Right lobe of liver (tissue), 6 donors: ENCODE measurements at places on chromosomes 6 and 20.
A peak's percentile ranks its signal among the peaks of the same experiment; 100 is the strongest.

- no peak overlapping the region for H3K4me3 ChIP-seq
- no peak overlapping the region for H3K27ac ChIP-seq
- peaks cover 4% of the 10 kb centered on the region for H3K36me3 ChIP-seq
- no peaks in the 10 kb centered on the region for H3K27me3 ChIP-seq
- peaks cover 5% of the 10 kb centered on the region for H3K4me1 ChIP-seq
- DNase-seq = peak; percentile 43
Observed at GRCh38 chr20:25216199-25216945, 20.9 kb downstream of the ENTPD6 start.

DNA sequence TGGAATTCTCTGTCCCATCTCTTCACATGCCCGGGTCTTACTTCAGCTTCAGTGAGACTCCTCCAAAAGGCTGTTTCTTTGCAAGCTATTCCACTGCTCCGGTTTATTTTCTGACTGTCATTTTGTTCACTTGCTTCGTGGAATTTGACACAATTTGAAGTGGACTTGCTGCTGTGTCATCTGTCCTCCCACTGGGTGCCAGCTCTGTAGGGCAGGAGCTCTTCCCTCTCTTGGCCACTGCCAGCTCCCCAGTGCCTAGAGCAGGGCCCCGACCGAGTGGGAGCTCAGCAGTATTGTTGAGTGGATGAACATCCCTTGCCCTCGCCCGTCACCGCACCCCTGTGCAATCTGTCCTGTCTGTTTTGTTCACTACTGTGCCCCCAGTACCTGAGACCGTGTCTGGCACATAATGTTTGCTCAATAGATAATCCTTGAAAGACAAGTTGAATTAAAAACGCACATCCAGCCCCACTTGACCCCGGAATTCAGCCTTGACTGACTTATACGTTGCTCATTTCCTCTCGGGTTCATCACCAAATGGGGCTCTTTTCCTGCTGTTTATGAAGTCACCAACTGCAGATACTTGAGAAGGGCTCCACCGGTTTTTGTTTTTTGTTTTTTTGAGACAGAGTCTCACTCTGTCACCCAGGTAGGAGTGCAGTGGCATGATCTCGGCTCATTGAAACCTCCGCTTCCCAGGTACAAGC lies 170.3 kb upstream of the KCNG1 start:
- no peak for DNase-seq
- H3K4me1 ChIP-seq = no peaks in the 10 kb centered on the region
- H3K27me3 ChIP-seq = no peaks in the 10 kb centered on the region
- no peaks in the 10 kb centered on the region for H3K36me3 ChIP-seq
- H3K27ac ChIP-seq = no peak overlapping the region

DNA sequence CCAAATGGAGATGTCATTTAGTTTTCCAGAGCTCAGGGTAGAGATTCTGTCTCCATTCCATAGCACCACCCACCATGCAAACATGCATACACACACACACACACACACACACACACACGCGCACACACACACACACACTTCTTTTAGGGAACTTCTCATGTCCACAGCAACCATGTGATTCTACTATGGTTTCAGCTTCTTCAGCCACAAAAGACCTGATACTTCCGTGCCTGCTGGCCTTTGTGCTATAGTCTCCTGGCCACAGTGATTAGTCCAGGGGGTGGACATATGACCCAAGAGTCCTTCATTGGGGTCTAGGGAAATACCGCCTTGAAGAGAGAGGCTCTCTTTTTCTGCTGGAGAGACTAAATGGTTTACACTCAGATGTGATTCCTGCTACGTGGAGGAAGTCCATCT lies 53.5 kb downstream of the CARMIL1 start:
- no peak overlapping the region for H3K27ac ChIP-seq
- H3K36me3 ChIP-seq = no peaks in the 10 kb centered on the region
- no peaks in the 10 kb centered on the region for H3K27me3 ChIP-seq
- H3K4me3 ChIP-seq = no peak overlapping the region

DNA sequence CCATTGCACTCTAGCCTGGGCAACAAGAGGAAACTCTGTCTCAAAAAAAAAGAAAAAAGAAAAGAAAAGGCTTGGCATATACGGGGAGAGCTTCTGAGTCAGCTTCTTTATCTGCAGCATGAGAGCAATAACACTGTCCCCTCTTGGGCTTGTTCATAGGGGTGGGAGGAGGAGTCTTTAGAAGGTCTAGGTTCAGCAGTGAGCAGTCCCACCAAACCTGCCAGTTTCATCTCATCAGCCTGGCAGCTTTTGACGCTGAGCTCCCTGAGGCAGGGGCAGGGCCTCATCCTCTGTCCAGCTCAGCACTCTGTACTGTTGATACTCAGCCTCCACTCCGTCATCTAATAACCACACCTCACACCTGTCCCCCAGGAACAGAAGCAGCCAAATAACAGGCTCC lies 5.6 kb upstream of the C6orf132 start:
- no peak overlapping the region for H3K4me3 ChIP-seq
- H3K4me1 ChIP-seq = no peaks in the 10 kb centered on the region
- no peaks in the 10 kb centered on the region for H3K27me3 ChIP-seq

DNA sequence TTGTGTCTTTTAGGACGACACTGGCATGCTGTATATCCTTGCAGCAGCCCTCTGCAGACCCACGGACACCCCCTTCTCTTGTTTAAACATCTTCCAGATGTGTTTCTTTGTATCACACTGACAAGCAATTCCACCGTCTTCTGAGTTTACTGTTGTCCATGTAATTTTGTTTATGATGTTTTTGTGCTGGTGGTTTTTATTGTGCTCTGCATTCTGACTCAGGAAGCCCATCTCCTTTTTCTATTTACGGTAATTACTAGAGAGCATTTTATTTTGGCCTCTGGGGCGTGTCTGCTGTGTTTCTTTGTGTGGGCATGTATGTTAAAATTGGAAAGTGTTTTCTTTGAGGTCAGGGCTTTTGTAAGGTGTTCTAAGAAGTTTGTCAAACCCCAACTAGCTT lies 111.9 kb downstream of the JARID2 start:
- no peak for DNase-seq
- no peaks in the 10 kb centered on the region for H3K4me1 ChIP-seq
- no peaks in the 10 kb centered on the region for H3K36me3 ChIP-seq
- H3K27ac ChIP-seq = no peak overlapping the region

- no peaks in the 10 kb centered on the region for H3K36me3 ChIP-seq
- H3K4me3 ChIP-seq = no peak overlapping the region
- no peak for DNase-seq
- H3K27me3 ChIP-seq = no peaks in the 10 kb centered on the region
- H3K4me1 ChIP-seq = no peaks in the 10 kb centered on the region
Observed at GRCh38 chr6:12148841-12149240, 136.7 kb downstream of the HIVEP1 start.

GRCh38 chr6:52331793-52332457 lies 30.0 kb upstream of the PAQR8 start:
- H3K4me3 ChIP-seq = no peak overlapping the region
- no peak for DNase-seq
- no peak overlapping the region for H3K27ac ChIP-seq
- no peaks in the 10 kb centered on the region for H3K36me3 ChIP-seq
- H3K27me3 ChIP-seq = no peaks in the 10 kb centered on the region

- peaks cover 4% of the 10 kb centered on the region for H3K36me3 ChIP-seq
- no peak for DNase-seq
- no peak overlapping the region for H3K4me3 ChIP-seq
- H3K27ac ChIP-seq = no peak overlapping the region
- no peaks in the 10 kb centered on the region for H3K4me1 ChIP-seq
Observed at GRCh38 chr6:132461958-132462357, 51.0 kb downstream of the STX7 start.

DNA sequence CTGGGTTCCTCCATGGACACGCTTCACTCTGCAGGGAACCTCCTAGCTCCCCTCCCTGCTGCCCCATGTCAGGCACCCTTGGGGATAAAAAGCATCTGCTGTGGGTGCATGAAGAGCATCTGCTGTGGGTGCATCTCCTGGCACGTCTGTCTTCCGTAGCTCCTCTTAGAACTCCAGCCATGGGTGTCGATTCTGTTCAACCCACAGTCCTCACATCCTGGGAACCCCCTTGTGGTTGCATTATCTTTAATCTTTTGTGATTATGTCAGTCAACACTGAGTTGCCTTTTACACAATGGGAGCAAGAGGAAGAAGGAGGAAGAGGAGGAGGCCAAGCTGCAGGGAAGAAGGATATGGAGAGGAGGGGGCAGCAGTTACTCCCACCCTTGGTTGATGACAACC lies 24.1 kb upstream of the CCR6 start:
- no peak overlapping the region for H3K27ac ChIP-seq
- H3K27me3 ChIP-seq = no peaks in the 10 kb centered on the region
- H3K4me3 ChIP-seq = no peak overlapping the region
- H3K4me1 ChIP-seq = no peaks in the 10 kb centered on the region
- DNase-seq = no peak

DNA sequence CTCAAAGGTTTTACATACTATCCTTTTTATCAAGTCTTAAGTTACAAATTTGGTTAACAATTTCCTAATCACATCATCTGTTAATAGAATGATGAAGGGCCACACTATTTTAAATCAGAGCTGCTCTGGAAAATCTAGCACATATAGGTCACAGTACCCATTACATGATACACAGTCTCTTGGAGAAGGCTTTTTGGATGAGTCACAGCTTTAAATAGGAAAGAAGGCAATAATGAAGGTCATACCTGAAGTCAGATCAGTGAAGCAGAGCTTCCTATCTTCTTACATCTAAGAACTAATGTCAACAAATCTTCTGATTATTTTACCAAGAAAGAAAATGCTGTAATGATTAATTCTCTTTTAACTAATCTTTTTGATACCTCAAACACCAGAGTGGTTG lies 248.5 kb downstream of the BTBD9 start:
- H3K27ac ChIP-seq = no peak overlapping the region
- no peaks in the 10 kb centered on the region for H3K36me3 ChIP-seq
- DNase-seq = no peak
- no peak overlapping the region for H3K4me3 ChIP-seq

DNA sequence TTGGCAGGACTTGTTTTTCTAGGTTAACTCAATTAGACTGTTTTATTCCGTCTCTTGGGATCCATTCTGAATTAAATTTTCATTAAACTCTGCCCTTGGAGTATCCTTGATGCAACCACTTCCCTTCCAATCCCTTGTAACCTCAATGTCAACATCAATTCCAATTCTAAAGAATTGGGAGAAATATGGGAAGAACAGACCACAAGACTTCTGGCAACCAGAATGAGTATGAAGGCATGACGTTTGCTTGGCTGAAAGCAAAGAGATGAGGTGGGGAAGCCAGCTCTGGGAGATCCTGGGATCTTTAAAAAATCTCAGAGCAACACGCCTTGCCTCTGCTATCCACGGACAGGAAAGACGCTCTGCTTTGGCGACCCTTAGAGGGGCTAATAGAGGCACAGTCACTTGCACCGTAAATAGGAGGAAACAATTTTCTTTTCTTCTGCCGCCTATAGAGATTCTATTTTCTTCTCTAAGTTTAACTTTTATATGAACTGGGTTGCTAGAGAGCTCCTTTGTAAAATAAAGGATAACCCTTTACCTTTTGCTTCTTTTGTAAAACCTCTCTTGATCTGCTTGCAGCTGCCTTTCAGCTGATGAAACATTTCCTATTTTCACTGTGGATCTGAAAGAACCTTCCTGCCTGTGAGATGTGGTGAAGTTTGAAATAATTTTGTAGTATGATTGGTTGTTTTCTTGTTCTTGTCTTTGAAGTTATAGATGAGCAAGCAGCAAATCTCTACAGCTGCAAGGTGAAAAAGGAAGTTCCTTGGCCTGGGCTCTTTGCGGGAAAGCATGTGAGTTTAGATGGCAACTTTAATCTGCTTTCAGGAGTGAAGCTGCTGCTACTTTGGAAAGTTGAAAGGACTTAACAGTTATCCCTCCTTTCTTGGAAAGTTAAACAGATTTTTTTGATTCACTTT lies at the start of gene ASIP:
Gene ASIP (plus strand): TSS at position 731 of the 923 bp plus-strand sequence. CDS start 18,952 bp downstream, outside the sequence.
- no peak within 1 kb of the TSS for H3K27ac ChIP-seq
- no peak for DNase-seq
- no peaks in the 10 kb centered on the region for H3K36me3 ChIP-seq

- peaks cover 4% of the 10 kb centered on the region for H3K36me3 ChIP-seq
- no peaks in the 10 kb centered on the region for H3K27me3 ChIP-seq
- H3K4me3 ChIP-seq = no peak overlapping the region
- H3K4me1 ChIP-seq = no peaks in the 10 kb centered on the region
- DNase-seq = peak; percentile 71
Observed at GRCh38 chr6:42661540-42662153, 60.8 kb downstream of the PRPH2 start.

DNA sequence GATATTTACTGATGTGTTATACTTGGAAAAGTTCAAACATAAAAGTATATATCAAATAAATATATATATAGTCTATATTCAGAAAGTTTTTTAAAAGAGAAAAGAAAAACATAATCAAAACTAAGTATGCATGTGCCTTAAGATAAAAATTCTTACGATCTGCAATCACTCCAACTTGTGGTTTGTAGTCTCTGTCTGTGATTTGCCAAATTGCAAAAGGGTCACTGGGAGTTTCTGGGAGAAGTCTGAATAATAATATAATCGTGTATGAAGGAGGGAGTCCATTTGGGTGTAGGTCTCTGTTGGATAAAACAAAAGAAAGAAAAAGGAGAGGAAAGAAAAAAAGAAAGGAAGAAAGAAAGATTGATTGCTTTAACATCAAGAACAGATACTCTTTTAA lies 92.4 kb downstream of the COL12A1 start:
- no peak for DNase-seq
- no peaks in the 10 kb centered on the region for H3K4me1 ChIP-seq
- H3K27me3 ChIP-seq = no peaks in the 10 kb centered on the region
- H3K4me3 ChIP-seq = no peak overlapping the region

DNA sequence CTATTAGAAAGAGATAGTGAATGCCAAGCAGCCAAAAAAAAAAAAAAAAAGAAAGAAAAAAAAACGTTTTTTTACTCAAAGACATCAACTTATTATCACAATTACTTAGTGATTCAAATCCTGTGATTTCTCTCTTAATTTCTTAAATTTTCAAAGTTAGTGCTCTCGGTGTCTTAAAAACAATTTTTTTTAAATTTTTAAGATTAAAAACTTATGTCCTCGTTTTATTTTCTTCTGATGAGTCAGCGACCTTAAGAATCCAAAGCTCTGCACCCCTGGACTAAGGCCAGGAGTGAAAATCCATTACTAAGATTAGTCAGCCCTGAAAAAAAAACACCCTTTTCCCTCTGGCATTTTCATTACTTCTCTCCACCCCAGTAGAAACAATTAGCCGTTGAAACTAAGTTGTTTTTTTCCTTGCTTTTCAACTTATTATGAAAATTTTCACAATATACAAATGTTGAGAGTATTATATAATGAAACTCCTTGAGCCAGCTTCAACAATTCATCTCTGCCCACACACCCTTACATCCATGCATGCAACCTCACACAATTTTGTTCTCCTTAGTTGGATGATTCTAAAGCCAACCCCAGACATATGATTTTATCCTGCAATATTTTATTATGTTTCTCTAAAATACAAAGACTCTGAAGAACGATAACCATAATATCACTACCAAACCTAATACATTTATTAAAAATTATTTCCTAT lies 85.6 kb upstream of the CARMIL1 start:
- peak overlapping the region; percentile 57 for H3K27ac ChIP-seq
- no peaks in the 10 kb centered on the region for H3K27me3 ChIP-seq
- no peaks in the 10 kb centered on the region for H3K4me1 ChIP-seq
- no peak overlapping the region for H3K4me3 ChIP-seq
- no peak for DNase-seq

GRCh38 chr6:163300838-163301237 lies 113.7 kb upstream of the QKI start:
- DNase-seq = no peak
- no peak overlapping the region for H3K27ac ChIP-seq
- no peaks in the 10 kb centered on the region for H3K27me3 ChIP-seq
- no peaks in the 10 kb centered on the region for H3K4me1 ChIP-seq

GRCh38 chr6:111541026-111541681 lies 58.1 kb upstream of the REV3L start:
- DNase-seq = no peak
- H3K4me3 ChIP-seq = no peak overlapping the region
- H3K36me3 ChIP-seq = no peaks in the 10 kb centered on the region
- H3K27ac ChIP-seq = no peak overlapping the region
- no peaks in the 10 kb centered on the region for H3K27me3 ChIP-seq
- H3K4me1 ChIP-seq = no peaks in the 10 kb centered on the region
